Endodermal cell (in vitro differentiated cells): ENCODE measurements at places on chromosomes 16 and 17. TPM values are rescaled to one million over a fixed set of nuclear protein-coding genes. Genes with fewer than 3 reads are reported as not detected.

Gene HS3ST4
- 3.9 and 4.7 TPM in 2 replicates for total RNA-seq

GRCh38 chr16:78310990-78311561, 211.6 kb downstream of the WWOX start:
- H3K27me3 ChIP-seq, result no peaks in the 10 kb centered on the region
- no peak overlapping the region for H3K27ac ChIP-seq
- peaks cover 20% of the 10 kb centered on the region for H3K4me1 ChIP-seq
- H3K36me3 ChIP-seq, result peaks cover 10% of the 10 kb centered on the region

Gene CNGB1
- total RNA-seq, result 0.60 to 1.5 TPM (median 0.73 TPM) in 3 replicates

DNA sequence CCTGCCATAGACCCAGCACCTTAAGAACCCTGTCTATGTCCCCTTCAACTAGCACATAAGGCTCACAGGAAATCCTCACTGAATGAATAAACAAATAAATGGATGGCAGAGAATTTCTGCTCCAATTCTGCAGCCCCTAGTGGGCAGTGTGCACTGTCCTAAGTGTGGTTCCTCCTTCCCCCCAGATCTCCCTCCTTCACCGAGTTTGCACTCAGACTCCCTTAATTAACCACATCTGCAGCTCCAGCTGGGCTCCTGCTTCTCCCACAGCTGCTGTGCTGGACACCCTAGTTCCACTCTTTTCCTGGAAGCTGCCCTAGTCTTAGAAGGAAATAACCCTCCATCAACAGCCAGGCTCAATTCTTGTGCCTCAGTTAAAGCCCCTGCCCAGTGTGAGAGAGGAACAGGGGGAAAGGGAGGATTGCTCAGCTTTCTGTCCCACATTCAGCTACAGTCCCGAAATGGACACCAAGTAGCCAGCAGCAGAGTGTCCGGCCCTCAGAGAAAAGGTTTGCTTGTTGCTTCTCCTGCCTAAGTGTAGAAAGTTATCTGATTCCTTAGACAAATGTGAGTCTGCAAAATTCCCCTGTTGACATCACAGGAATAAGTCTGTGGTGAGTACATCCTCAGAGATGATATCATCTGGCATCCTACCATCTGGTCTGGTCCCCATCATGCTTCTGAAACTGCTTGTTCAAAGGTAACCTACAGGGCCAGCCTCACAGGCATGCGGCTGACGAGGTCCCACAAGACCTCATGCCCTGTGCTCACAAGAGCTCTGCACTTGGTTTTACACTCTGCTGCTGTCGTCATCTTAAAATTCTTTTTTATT, 12.3 kb downstream of the LRRC3C start:
- no peaks in the 10 kb centered on the region for H3K4me1 ChIP-seq
- DNase-seq, result no peak
- no peaks in the 10 kb centered on the region for H3K36me3 ChIP-seq

Gene RHBDL3
- total RNA-seq, result 1.4 and 1.7 TPM in 2 replicates

GRCh38 chr17:50051082-50051576, 4.8 kb upstream of the ITGA3 start:
- no peaks in the 10 kb centered on the region for H3K36me3 ChIP-seq
- peaks cover 16% of the 10 kb centered on the region for H3K4me1 ChIP-seq
- no peak overlapping the region for H3K4me3 ChIP-seq
- no peak overlapping the region for H3K27ac ChIP-seq

- no peak overlapping the region for H3K4me3 ChIP-seq
- H3K4me1 ChIP-seq, result no peaks in the 10 kb centered on the region
- H3K36me3 ChIP-seq, result no peaks in the 10 kb centered on the region
Observed at GRCh38 chr17:29102741-29103181, 59.8 kb downstream of the PIPOX start.

GRCh38 chr17:55238931-55239297, 25.8 kb upstream of the HLF start:
- peaks cover 43% of the 10 kb centered on the region for H3K27me3 ChIP-seq
- DNase-seq, result no peak
- no peaks in the 10 kb centered on the region for H3K36me3 ChIP-seq
- H3K4me3 ChIP-seq, result peak overlapping the region; percentile 86

DNA sequence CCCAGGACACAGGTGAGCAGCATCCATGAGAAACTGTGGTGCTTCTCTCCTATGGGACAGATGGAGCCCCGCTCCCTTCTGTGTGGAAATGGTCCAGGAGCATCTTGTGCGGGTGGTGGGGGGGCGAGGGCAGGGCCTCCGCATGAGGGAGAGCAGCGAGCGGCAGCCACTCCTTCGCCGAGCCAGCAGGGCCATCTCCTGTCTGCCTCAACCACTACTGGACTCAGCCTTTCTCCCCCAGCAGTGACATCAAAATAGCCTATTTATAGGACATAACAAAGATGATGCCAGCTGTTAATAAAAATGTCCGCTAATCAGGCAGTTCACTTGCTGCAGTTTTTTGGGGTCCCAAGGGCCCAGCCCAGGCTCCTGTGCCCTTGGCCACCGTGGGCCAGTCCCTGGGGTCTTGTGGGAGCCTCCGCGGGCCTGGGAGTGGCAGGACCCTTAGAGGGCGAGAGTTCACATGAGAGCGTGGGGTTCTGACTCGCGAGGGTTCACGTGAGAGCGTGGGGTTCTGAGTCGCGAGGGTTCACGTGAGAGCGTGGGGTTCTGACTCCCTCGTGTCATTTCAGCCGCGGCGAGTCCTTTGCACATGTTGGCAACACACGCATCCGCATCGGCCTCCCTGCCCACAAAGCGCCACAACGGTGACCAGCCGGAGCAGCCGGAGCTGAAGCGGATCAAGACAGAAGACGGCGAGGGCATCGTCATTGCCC, 47.4 kb downstream of the WDR45B start:
- no peaks in the 10 kb centered on the region for H3K4me1 ChIP-seq
- no peaks in the 10 kb centered on the region for H3K27me3 ChIP-seq
- peaks cover 81% of the 10 kb centered on the region for H3K36me3 ChIP-seq
- H3K27ac ChIP-seq, result no peak overlapping the region
- DNase-seq, result no peak
- no peak overlapping the region for H3K4me3 ChIP-seq

Gene BAIAP3
- 39.8 and 43.5 TPM in 2 replicates for total RNA-seq

DNA sequence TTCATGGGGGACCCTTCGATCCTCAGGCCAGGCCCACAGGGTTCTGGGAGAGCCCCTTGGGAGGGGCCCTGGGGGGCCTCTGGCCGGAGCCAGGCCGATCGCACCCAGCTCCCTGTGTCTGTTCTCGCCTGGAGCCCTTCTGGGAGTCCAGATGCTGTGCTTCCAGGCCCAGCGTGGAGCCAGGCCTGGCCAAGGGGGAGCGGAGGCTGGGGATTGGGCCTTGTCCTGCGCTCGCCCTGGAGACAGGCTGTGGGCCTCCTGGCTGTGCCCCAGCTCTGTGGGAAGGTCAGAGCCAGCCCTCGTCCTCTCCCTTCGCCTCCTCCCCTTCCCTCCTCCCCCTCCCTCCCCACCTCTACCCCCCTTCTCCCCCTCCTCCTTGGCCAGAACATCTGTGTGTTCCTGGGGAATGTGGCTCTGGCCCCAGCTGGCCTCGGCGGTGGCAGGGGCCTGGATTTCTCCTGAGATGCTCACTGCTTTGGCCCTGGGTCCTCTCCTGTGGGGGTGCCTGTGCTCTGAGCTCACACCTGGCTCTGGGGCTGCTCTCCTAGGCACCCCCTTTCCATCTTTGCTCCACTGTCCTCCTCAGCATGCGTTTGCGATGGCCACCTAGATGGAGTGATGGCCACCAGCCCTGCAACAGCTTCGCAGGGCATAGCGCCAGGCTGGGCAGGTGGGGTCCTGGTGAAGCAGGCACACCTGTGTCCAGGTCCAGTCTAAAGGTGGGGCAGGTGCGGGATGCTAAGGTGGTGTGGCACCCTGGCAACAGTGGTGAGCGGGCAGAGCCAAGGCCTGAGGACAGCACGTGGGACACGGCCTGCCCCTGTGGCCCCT, 90.6 kb upstream of the CIBAR2 start:
- H3K4me3 ChIP-seq, result no peak overlapping the region
- no peaks in the 10 kb centered on the region for H3K36me3 ChIP-seq
- H3K27ac ChIP-seq, result peak overlapping the region; percentile 88
- DNase-seq, result peak; percentile 85

Gene CAPN15
- total RNA-seq, result 67.9 and 76.1 TPM in 2 replicates

DNA sequence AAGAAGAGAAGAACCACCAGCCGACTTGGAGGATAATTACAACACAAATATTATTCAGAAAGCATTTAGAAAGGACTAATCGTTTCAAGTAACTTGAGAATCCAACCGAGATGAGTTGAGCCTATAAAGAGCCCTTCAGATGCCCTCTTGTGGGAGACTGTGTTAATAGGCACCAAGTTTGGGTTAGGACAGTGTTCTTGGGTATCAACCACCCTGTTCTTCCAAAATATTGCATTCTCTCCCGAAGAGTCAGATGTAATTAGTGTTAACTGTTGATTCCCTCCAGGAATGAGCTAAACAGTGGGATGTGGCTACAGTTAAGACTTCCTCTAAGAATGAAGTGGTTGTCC, 87.8 kb upstream of the NOL11 start:
- no peaks in the 10 kb centered on the region for H3K4me1 ChIP-seq
- peaks cover 13% of the 10 kb centered on the region for H3K36me3 ChIP-seq
- no peak overlapping the region for H3K27ac ChIP-seq
- no peaks in the 10 kb centered on the region for H3K27me3 ChIP-seq
- H3K4me3 ChIP-seq, result no peak overlapping the region
- no peak for DNase-seq

GRCh38 chr16:53896722-53897121, 192.8 kb downstream of the FTO start:
- no peaks in the 10 kb centered on the region for H3K4me1 ChIP-seq
- no peak overlapping the region for H3K4me3 ChIP-seq
- no peak for DNase-seq
- H3K27me3 ChIP-seq, result peaks cover 2% of the 10 kb centered on the region
- no peak overlapping the region for H3K27ac ChIP-seq

Gene CEP295NL
- total RNA-seq, result 0.70 to 1.6 TPM (median 0.97 TPM) in 3 replicates

DNA sequence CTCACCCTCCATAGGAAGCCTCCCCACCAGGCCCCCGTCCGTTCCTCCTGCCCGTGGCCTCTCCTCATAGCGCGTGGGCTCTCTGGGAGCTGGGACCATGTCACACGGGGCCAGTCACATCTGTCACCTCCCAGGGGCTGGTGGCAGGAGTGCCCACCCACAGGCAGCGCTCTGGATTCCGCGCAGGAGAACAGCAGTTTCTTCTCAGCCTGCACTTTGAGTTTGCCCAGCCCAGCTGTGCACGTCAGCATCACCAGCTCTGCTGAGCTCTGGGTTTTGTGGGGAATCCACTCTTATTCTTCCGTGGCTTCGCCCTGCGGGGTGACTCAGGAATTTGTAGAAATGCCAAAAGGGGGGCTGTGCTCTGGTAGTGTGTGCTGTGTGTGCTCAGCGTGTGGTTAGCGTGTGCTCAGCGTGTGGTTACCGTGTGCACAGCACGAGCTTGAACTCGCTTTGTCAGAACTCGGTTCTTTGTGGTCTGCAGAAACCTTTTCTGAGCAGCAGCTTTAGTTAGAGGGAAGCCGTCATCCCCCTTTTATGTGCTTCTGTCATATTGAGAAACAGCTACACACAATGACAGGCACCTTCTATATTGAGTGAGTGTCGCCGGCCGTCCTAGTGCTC, 3.2 kb downstream of the ACSF3 start:
- peaks cover 22% of the 10 kb centered on the region for H3K36me3 ChIP-seq
- peaks cover 13% of the 10 kb centered on the region for H3K27me3 ChIP-seq
- H3K4me3 ChIP-seq, result no peak overlapping the region
- no peak overlapping the region for H3K27ac ChIP-seq
- no peak for DNase-seq

- no peak overlapping the region for H3K27ac ChIP-seq
- H3K36me3 ChIP-seq, result no peaks in the 10 kb centered on the region
- no peak overlapping the region for H3K4me3 ChIP-seq
- no peaks in the 10 kb centered on the region for H3K4me1 ChIP-seq
- no peaks in the 10 kb centered on the region for H3K27me3 ChIP-seq
Observed at GRCh38 chr17:74369221-74369620, 1.9 kb downstream of the GPR142 start.

GRCh38 chr17:39281806-39282205, 56.1 kb upstream of the STAC2 start:
- no peaks in the 10 kb centered on the region for H3K36me3 ChIP-seq
- DNase-seq, result no peak
- peak overlapping the region; percentile 65 for H3K4me3 ChIP-seq
- peaks cover 5% of the 10 kb centered on the region for H3K4me1 ChIP-seq
- H3K27ac ChIP-seq, result no peak overlapping the region
- no peaks in the 10 kb centered on the region for H3K27me3 ChIP-seq

DNA sequence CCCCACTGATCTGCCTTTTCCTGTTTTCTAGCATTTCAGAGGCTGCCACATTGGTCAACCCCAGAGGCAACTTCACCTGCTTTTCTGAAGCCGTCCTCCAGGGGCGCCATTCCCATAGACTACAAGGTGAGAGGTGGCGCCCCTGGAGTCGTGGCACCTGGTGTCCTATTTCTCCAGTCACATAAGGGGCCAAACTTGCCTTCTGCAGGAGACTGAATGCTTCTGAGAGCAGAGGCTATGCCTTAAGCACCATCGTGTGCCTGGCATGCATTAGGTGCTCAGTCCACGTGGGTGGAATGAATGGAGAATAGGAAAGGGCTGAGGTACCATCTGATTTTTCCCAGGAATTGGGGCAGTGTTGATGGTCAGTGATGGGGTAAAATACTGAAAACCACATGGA, 164.8 kb downstream of the HAPSTR1 start:
- H3K27me3 ChIP-seq, result no peaks in the 10 kb centered on the region
- H3K27ac ChIP-seq, result no peak overlapping the region
- H3K36me3 ChIP-seq, result no peaks in the 10 kb centered on the region

Gene PLK1
- total RNA-seq, result 76.7 and 84.5 TPM in 2 replicates

DNA sequence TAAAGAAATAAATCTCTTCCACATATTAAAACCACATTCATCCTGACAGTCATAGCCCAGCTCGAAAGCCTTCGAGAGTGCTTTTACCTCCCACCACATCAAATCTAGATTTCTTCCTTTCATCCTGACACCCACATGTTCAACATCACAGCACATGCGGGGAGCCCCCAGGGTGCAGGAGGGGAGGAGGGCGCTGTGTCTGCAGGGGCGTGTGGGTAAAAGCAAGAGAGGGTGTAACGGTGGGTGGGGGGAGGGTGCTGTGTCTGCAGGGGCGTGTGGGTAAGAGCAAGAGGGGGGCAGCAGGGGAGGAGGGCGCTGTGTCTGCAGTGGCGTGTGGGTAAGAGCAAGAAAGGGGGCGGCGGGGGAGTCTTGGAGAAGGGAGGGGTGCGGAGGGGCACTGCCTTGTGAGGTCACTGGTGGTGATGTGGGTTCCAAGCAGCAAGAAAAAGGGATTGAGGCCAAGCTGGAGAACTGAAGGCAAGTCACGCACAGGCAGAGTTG, 34.7 kb downstream of the ADCY9 start:
- peak; percentile 45 for DNase-seq
- no peaks in the 10 kb centered on the region for H3K36me3 ChIP-seq
- no peak overlapping the region for H3K4me3 ChIP-seq
- H3K27me3 ChIP-seq, result no peaks in the 10 kb centered on the region
- H3K27ac ChIP-seq, result no peak overlapping the region
- no peaks in the 10 kb centered on the region for H3K4me1 ChIP-seq
